T47D (cell line): ENCODE measurements at places on chromosomes 11 and 22.

DNA sequence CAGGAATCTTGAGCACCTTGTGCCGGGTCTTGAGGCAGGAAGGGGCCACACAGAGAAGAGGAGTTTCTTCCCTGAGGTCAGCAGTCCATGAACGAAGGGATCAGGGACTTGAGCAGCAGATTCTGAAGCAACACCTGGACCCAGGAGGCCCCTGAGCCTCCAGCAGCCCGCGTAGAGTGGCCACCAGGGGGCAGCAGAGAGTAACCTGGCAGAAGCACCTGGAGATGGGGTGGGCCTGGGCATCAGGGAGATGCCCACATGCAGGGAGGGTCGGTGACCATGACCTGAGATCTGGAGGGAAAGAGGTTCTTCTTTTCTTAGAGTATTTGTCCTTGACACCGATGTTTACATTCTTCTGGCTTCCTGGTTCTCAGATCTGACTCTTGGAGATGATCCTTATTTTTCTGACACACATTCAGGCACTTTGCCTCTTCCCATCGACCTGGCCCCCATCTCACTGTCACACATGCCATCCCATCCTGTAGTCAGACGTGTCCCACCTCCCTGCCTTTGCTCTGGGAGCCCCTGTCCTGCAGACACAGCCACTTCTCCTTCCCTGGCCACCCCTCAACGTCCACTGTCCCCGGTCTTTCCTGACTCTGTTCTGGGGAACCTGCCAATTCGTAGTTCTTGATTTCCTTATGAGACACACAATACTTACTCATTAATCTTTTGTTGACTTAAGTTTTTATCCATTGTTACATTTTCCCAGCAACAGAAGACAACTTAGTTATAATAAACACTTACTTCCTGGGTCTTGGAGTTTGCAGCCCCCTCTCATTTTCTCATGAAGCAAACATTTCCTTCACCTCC is 66.5 kb downstream of the GGTLC2 start:
- DNase-seq: peak; percentile 32

DNA sequence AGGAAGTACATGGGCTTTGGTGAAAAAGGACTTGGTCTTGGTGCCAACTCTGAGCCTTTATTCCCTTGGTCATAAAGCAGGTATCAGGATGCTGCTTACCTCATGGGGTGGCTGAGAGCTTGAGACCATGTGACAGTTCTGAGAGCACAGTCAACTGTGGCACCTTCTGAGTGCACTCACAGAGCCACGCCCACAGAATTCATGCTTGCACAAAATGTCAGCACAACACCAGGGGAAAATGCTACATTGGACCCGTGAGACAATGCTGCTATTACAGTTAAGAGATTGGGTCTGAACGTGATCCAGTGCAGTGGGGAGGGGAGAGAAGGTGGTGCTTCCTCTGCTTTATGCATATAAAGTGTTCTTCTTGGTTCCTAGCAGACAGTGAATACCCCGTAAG is 79.5 kb upstream of the SPON1 start:
- no peak for DNase-seq

GRCh38 chr22:38607680-38608079 is 37.7 kb upstream of the DMC1 start:
- no peak for DNase-seq

DNA sequence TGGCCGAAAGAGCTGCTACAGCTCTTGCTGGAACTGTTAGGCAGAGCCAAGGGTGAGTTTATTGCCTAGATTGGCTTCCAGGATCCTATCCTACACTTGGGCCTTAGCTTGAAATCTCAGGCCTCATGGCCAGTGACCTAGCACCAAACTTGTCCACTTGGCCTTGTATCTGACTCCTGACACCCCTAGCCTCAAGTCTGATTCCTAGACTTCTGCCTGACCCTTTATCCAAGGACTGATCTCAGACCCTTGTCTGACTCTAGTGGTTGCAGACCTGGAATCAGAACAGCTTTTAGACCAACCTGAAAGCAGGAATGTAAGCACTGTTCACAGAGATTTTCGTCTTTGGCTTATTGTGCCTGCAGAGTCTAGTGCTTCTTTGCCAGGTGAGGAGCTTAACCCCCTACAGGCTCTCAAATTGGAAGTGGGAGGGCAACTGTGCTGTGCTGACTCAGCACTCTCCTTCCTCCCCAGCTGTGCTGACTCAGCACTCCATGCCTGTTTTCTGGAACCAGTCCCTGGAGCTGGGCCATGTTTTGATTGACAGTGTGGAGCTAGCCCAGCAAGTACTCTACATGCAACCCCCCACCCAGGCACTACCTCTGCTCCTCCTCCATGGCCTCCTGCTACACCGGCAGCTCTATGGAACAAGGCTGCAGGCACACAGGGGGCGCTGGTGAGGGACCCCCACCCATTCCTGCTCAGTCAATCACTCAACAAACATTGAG is 35.1 kb downstream of the RRP8 start:
- DNase-seq: peak; percentile 64

GRCh38 chr22:40156001-40156516 is 21.7 kb upstream of the TNRC6B start:
- DNase-seq: peak; percentile 18

DNA sequence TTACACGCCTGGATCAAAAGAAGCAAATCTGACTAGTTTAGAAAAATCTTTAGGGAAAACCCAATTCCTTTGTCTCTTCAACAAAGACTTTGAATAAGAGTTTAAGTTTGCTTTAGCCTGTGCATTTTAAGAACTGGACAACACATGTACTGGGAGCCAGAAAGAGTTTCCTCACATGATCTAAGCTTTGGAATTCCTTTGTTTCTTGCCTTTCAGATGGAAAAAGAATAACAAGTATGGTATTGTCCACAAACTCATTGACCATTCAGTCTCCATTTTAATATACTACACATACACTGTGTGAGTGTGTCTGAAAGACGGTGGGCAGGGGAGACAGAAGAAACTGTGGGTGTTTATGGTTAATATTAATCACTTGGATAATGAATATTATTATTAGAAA is 205.6 kb downstream of the MAML2 start:
- no peak for DNase-seq

GRCh38 chr22:25628494-25628893 is 64.0 kb downstream of the GRK3 start:
- no peak for DNase-seq

GRCh38 chr11:48036011-48036410 is 55.7 kb downstream of the PTPRJ start:
- no peak for DNase-seq

DNA sequence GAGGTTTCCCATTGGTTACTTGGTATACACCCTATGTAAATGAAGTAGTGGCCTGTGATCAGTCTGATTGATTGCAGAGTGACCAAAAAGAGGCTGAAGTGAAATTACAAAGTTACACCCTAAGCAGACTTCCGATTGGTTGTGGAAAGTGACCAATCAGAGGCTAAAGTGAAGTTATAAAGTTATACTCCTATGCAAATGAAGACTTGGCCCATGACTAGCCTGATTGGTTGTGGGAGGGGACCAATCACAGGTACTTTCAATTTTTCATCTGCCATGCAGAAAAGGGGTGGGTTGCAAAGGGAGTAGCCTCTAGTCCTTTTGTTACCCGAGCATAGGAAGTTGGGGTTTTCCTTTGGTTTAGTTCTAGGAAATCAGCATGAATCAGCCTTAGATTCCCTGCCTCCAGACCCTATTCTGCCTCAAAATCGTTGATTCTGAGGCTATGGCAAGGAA is 18.1 kb upstream of the CSTF3 start:
- no peak for DNase-seq

GRCh38 chr11:68082481-68082880 is 38.7 kb downstream of the CHKA start:
- DNase-seq: no peak

GRCh38 chr11:2554338-2555207 is 109.8 kb downstream of the KCNQ1 start:
- no peak for DNase-seq

DNA sequence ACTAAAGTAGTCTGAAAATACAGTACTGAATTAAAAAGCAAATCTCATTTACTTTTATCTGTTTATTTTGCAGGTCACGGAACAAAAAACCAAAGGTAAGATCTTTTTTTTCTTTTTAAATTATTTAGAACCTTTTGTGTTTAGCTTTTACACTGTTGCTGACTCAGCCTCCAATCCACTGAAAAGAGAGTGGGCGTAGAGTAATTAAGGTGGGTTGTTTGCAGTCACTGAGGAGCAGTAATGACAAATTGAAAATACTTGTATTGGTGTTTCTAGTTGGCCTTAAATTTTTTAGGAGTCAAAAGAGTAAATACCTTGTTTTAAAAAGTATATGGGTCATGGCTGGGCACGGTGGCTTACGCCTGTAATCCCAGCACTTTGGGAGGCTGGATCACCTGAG is 73.4 kb downstream of the TNRC6B start:
- no peak for DNase-seq

DNA sequence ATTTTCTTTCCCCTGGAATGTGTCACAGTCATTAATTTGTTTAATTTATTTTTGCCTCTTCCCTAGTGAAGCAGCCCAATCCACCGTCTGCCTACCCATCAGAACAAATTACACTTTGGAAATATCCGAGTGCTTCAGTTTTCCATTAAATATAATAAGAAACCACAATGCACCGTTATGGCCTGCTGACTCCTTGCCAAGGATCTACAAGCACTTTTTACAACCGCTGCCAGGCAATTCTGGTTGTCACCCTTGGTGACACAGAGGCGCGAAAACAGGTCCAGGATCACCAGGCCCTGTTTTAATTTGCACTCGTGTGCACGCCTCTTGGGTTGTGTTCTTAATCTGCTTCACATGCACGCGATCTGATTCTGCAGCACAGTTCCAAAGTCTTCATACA is 43.9 kb downstream of the KIRREL3 start:
- no peak for DNase-seq

- no peak for DNase-seq
Measured at GRCh38 chr22:43811777-43812148, 342 bp downstream of the EFCAB6 start.

- no peak for DNase-seq
Measured at GRCh38 chr11:77127235-77127911, 673 bp upstream of the MYO7A start.

DNA sequence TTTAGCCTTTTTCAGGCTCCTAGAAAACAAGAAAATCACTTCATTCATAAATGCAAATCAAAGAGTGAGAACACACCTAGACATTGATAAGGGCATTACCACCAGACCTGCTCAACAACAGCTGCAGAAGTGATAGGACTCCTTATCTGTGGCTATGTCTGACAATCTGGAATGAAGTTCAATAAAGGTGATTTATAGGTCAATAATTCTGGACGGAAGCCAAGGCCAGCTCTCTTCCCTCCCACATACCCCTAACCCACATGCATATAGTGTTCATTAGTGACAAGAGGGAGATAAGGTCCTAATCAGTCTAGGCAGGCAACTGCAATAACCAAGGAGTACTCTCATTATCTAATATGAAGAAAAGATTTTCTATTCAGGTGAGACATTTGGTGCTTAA is 111.3 kb downstream of the ETS1 start:
- DNase-seq: no peak

GRCh38 chr22:44355716-44356070 is 42.9 kb upstream of the SHISAL1 start:
- no peak for DNase-seq

DNA sequence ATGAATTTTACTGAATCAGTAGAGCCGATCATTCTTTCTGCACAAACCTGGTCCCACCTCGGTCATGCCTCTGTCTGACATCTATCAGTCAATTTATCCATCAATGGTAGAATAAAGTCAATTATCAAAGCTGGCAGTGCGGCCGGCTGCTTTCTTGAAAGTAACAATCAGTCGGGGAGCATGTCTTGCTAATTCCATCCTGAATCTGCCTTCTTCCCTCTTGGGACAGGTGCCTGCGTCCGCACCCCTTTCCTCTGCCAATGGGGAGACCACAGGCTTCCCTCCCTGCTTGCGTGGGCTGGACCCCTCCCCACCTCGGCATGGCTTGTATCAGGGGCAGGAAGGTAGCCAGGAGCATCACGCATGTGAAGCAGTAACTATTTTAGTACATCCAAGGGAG is 962.9 kb downstream of the BRD1 start:
- no peak for DNase-seq

DNA sequence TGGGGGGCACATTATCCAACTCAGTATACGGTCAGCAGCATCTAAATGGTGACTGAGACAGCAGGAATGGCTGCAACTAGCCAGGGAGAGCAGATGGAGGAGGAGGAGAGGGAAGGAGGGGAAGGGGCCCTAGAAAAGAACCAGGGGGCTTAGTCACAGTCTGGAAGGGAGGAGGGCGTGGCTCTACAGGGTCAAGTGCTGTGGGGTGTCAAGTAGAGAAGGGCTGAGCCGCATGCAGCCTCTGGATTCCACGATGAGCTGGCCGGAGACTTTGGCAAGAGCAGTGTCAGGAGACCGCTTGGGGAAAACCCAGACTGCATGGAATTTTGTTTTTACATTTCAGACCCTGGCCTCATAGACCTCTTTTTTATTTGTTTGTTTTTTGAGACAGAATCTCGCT is 25.8 kb upstream of the PPFIA1 start:
- DNase-seq: no peak

- no peak for DNase-seq
Measured at GRCh38 chr22:30488121-30488520, 16.3 kb upstream of the SEC14L3 start.
